ENCODE measurements at places on chromosomes 6 and 20.

DNA sequence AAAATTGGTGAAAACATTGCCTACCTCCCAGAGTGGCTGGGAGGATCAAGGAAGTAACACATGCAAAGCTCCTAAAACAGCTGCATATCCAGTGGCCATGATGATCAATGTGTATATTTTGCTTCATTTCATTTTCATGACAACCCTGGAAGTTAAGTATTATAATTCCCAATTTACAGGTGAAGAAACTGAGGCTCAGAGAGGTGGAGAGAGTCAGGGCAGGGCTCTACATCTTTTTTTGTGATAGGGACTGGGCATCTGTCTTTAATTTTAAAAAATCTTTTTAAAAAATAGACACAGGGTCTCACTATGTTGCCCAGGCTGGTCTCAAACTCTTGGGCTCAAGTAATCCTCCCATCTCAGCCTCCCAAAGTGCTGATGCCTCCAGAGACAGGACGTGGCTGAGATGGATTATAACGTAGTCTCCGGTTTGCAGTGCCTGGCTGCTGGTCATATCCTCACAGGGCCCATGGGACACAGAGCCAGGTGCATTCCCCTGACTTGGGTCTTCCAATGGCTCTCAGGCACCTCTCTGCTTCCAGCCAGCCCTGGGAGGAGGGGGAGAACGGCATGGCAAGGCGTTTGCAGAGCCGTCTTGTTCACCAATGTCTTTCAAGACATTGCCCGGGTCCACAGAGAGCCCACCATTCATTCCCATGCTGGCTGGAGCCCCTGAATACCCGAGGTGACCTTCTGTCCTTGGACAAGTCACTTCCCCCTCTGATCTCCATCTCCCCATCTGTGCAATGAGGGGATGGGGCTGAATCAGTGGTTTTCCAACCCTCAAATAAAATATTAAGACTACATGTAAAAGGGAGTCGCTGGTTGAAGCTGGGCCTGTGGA, 38.3 kb downstream of the HNF4A start:
- DNase-seq = no peak

DNA sequence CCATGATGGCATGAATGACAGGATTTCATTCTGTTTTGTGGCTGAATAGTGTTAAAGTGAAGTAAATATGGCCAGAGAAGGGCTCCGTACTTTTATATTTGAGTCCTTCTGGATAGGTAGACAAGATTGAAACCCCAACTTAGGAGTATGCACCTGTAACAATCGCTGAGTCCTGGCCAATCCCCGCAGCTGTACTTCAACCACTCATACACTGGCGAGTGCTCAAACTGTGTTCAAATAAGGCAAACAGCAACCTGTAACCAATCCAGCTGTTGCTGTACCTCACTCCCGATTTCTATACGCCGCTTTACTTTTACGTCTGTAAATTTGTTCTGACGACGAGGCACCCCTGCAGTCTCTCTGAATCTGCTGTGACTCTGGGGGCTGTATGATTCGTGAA, 6.7 kb downstream of the TTLL2 start:
- DNase-seq = no peak

- peak; percentile 49 for DNase-seq
Observed at GRCh38 chr6:105179244-105180065, at the start of gene POPDC3. Gene POPDC3 (minus strand): TSS chr6:105180014. CDS start chr6:105161909, 18,105 bp downstream.

- no peak for DNase-seq
Observed at GRCh38 chr20:59214073-59214472, 50.5 kb downstream of the ZNF831 start.

DNA sequence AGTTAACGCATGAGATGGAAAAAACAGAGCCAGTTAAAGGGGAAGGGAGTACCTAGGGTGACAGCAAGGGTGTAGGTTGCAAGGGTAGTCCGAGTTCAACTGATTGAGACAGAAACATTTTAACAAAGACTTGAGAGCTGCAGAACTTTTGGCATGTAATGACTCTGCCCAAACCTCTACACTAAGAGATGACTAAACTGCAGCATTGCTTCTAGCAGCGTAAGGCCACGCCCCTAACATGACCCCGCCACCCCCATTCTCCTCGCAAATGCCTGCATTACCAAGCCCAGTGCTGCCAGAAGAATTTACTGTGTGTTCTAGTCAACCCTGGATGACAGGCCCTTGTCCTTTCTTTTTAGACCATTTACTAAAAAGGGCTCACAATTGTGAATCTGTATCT, 6.3 kb upstream of the HINT3 start:
- no peak for DNase-seq

- DNase-seq = no peak
Observed at GRCh38 chr6:122995921-122996793, at the start of gene CLVS2. Gene CLVS2 (plus strand): TSS chr6:122996235. CDS start chr6:122997778, 1,543 bp downstream.

DNA sequence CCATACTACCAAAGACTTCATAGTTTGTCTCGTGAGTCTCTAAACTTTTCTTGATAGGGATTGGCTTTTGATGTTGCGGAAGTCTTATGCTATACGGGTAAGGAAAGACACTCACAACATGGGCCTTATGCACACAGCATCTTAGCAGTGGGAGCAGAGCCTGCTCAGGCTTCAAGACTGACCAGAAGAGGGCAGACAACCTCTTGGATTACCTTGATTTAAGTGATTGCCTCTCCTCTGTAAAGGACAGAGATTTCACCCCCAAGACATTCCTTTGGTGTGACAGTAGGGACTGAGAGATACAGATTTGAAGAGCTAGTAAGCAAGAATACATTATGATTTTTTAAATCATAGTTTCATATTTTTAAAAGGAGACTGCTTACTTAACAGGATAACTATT, 71.0 kb upstream of the SAMD3 start:
- no peak for DNase-seq

DNA sequence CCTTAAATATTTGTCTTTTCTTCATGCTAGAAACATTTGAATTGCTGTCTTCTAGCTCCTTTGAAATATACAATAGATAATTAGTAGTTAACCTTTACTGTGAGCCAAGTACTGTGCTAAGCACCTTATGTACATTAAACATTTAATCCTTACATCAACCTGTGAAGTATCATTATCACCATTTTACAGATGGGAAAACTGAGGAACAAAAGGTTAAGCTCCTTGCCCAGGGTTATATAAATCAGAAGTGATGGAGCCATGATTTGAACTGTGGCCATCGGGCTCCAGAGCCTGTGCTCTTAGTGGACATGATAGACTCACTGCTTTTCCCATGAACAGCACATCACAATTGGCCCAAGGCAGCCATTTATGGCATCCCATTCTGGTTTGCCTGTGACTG, 140.9 kb downstream of the UNC5CL start:
- DNase-seq = no peak

DNA sequence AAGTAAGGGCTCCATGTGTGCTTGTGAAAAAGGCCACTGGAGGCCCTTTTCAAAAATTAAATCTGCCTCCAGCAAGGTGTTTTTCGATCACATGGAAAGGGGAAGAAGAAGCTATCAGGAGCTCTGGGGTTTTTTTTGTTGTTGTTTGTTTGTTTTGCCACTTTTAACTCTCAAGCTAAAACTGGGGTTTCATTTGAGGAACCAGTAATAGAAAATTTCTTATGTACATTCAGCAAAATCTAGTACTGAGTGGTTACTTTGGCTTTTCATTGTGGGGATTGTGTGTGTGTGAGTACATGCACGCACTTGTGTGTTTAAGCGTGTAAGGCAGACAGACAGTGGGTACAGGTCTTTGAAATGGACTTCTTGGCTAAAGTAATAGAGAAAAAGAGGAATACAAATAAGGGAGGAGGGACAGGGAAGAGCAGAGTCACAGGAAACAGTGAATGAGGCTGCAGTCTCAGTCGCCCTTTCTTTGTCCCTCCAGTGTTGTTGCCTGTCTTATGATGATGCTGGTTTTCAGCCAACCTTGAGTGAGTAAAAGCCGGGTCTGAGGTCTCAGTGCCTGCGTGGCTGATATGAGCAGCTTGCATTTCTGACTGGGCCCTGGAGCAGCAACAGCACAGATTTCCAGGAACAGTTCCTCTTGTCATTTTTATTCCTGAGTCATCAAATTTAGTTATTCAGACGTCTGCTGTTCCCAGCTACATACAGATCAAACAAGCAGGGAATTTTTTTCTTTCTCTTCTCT, 26.2 kb downstream of the SLC16A10 start:
- DNase-seq = peak; percentile 33

GRCh38 chr20:3283222-3283820, 44.3 kb upstream of the SLC4A11 start:
- no peak for DNase-seq

Data from heart left ventricle (tissue), 16 donors.